ENCODE measurements at places on chromosomes 11 and 22. TPM values are rescaled to one million over a fixed set of nuclear protein-coding genes. Genes with fewer than 3 reads are reported as not detected.

The PLAAT2 gene
- total RNA-seq = not detected

The SYT9 gene
- 0.43 TPM for total RNA-seq

The MAPK8IP2 gene
- 0.14 TPM for total RNA-seq

The P4HA3 gene
- total RNA-seq = 8.8 TPM

The TSPAN18 gene
- 0.66 TPM for total RNA-seq

The LRP4 gene
- total RNA-seq = 14.0 TPM

The CDHR5 gene
- not detected for total RNA-seq

The PATE2 gene
- not detected for total RNA-seq

All from placental pericyte (primary cell).